ENCODE measurements at places on chromosomes 6 and 20.

GRCh38 chr20:47785854-47786764 lies 828 bp upstream of the SULF2 start:
- H3K4me1 ChIP-seq: peaks cover 16% of the 10 kb centered on the region
- peak overlapping the region; percentile 16 for H3K4me3 ChIP-seq
- no peaks in the 10 kb centered on the region for H3K36me3 ChIP-seq
- no peak overlapping the region for H3K27ac ChIP-seq
- DNase-seq: no peak

- no peaks in the 10 kb centered on the region for H3K27me3 ChIP-seq
- DNase-seq: no peak
- no peak overlapping the region for H3K4me3 ChIP-seq
- no peak overlapping the region for H3K27ac ChIP-seq
- H3K36me3 ChIP-seq: peaks cover 50% of the 10 kb centered on the region
Measured at GRCh38 chr6:37369321-37370201, 15.8 kb downstream of the RNF8 start.

DNA sequence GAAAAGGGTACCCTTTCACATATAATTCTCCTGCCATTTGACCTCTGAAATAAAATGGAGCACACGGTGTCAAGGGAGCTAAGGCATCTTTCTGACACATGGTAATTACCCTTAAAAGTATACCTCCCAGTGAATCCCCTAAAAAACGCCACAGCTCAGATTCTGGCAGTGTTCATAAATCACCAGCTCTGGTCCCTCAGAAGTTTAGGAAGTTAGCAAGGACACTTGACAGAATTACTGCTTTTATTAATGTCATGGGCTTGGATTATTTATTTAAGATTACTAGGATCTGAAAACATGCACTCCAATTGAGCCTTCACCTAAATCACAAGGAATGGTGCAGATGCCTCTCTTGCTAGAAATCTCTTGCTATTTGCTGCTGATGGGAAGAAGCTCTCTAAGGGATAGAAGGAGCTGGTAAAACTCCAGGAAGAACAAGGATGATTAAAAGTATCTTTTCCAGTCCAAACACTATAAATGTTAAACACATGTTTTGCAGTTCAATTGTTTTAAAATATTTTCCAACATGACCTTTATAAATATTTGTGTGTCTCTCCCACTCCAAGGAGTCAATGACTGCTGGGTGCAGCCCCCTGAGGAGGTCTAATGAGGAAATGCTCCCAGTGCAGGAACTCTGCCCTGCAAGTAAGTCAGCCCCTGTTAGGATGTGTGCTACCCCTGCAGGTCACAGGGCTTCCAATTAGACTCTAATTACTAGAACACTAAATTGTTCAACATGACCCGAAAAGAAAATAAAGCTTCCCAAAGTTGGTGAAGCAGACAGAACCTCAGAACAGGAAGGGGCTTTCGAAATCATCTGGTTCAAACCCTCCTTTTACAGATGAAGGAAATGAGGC lies 230.3 kb downstream of the TFAP2A start:
- H3K4me3 ChIP-seq: no peak overlapping the region
- no peaks in the 10 kb centered on the region for H3K36me3 ChIP-seq
- no peaks in the 10 kb centered on the region for H3K27me3 ChIP-seq
- DNase-seq: no peak

- no peaks in the 10 kb centered on the region for H3K4me1 ChIP-seq
- DNase-seq: no peak
- no peak overlapping the region for H3K27ac ChIP-seq
- H3K4me3 ChIP-seq: no peak overlapping the region
- no peaks in the 10 kb centered on the region for H3K27me3 ChIP-seq
Measured at GRCh38 chr6:66964216-66964615, 1257.2 kb upstream of the EYS start.

DNA sequence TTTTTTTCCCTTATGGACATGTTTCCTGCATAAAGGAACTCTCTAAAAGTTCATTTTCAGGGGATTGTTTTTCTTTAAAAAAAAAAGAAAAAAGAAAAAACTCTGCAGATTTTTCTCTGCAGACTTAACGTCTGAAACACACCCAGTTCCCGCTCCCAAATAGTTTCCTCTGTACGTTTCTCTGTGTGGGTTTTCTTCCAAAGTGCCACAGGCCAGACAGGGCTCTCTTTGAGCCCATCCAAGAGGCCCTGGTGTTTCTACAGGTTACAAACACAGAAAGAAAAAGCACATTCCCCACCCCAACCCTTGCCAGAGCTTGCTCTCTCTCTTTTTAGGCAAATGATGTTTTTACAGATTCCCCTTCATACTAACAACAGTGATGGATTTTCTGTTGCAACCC lies 258.6 kb downstream of the FNDC1 start:
- no peaks in the 10 kb centered on the region for H3K36me3 ChIP-seq
- no peaks in the 10 kb centered on the region for H3K4me1 ChIP-seq
- no peak for DNase-seq

- no peaks in the 10 kb centered on the region for H3K4me1 ChIP-seq
- no peak overlapping the region for H3K27ac ChIP-seq
- H3K27me3 ChIP-seq: no peaks in the 10 kb centered on the region
- no peak for DNase-seq
Measured at GRCh38 chr6:117501722-117502121, 19.2 kb downstream of the DCBLD1 start.

DNA sequence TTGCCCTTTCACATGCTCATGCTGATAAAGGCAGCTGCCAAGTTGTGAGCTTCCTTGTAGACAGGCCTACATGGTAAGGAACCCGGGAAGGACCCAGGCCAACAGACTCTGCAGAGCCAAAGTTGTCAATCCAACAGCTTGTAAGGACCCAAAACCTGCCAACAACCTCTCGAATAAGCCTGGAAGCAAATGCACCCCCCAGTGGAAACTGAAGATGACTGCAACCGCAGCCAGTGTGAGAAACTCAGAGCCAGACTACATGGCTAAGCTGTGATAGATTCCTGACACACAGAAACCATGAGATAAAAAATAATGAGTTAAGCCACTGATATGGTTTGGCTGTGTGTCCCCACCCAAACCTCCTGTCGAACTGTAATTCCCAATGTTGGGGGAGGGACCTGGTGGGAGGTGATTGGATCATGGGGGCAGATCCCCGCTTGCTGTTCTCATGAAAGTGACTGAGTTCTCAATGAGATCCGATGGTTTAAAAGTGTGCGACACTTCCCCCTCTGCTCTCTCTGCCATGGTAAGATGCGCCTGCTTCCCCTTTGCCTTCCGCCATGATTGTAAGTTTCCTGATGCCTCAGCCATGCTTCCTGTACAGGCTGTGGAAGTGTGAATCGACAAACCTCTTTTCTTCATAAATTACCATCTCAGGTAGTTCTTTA lies 18.8 kb upstream of the CLPSL2 start:
- H3K4me3 ChIP-seq: no peak overlapping the region
- H3K27ac ChIP-seq: no peak overlapping the region
- peaks cover 3% of the 10 kb centered on the region for H3K4me1 ChIP-seq
- no peak for DNase-seq
- H3K36me3 ChIP-seq: no peaks in the 10 kb centered on the region

DNA sequence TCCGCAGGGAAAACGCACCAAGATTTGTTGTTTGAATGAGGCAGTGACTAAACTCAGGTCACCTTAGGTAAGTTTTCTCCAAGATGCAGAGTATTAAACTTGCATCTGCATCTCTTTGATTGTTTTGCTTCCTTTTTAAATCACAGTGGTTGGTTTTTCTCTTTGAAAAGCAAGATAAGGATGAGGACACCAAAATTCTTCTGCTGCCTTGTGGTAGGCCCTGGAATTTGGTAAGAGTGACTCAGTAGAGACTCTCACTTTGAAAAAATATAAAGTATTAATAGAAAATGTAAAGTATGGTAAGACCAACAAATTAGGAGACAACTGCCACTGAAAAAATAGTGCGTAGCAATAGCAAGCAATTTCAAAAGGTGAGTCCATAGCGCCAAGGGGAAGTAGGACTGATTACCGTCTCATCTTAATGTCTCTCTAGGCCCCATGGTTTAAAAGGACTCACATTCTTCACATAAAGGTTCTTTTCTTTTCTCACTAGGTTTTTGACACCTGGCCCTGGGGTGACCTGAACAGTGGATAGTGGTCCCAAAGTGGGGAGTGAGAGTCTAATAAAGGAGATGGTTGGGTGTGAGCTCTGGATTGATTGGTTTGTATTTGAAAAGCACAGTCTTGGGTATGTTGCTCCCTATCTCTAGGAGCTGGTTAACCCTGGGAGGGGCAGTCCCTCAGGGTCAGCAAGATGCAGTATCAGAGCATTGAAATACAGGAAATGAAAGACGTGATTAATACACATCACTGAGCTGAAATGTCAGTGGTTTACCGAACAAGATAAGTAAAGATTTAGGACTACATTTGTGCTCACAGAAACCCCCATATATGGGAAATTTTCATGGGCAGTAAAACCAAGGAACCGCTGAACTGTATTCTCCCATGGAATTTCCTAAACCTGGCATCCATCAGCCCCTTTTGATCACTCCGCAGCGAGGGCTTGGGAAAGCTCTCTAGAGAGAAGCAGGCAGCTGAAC lies 221.2 kb downstream of the SLC24A3 start:
- no peaks in the 10 kb centered on the region for H3K4me1 ChIP-seq
- H3K27me3 ChIP-seq: no peaks in the 10 kb centered on the region
- H3K4me3 ChIP-seq: no peak overlapping the region
- no peaks in the 10 kb centered on the region for H3K36me3 ChIP-seq

DNA sequence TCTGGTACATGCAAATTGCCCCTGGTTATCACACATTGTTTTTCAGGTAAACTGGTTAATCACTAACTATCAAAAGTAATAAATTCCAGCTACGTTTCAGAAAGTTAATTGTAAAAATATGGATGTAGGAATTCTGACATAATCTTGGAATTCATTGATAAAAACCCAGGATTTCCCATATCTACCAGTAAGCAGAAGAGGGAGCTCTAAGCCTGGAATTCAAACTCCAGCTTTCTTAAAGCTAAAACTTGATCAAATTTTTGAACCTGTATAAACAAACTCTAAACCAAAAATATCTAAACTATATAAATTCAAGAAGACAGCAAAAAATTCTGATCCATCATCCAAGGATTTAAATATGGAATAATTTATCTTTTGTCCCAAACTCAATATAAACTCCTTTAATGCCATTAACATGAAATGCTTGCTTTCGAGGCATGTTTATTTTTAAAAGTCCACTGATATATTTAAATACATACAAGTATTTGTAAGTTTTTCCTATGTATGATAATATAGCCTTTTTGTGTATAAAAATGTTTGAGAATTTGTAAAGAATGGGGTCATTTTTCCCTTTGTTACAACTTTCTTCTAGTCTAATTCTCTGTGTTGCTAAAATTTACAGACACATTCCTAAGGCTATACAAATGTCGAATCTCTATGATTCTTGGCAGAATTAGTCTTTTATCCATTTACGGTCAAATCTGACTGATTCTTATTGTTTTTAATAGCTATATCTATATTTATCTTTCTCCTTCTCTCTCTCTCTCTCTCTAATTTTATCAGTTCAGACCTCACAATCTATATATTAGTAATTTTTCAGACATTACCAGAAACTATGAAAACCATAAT lies 91.4 kb upstream of the RNF217 start:
- H3K27ac ChIP-seq: no peak overlapping the region
- no peak overlapping the region for H3K4me3 ChIP-seq
- no peaks in the 10 kb centered on the region for H3K4me1 ChIP-seq

- peak overlapping the region; percentile 42 for H3K4me3 ChIP-seq
- H3K36me3 ChIP-seq: no peaks in the 10 kb centered on the region
- no peak for DNase-seq
Measured at GRCh38 chr20:29497261-29497671, 1760.2 kb upstream of the DEFB115 start.

DNA sequence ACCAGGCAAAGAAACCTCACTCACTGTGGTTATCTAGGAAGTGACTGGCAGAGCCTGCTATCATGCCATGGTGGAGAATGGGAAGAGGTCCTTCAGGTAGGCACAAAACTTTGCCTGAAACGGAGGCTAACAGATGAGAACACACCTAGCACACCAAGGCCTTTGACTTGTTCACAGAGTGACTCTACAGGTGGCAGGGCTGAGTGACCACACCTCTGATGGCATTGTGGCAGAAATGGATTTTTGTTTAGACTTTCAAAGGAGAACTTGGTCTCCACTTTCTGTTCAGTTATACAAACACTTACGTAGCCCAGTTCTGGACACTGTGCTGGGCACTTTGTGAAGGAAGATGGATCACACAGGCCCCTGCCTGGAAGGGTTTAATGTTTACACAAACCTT lies 116.3 kb upstream of the ENPP5 start:
- no peak overlapping the region for H3K4me3 ChIP-seq
- no peak for DNase-seq
- no peaks in the 10 kb centered on the region for H3K4me1 ChIP-seq
- H3K27ac ChIP-seq: no peak overlapping the region
- H3K27me3 ChIP-seq: peaks cover 11% of the 10 kb centered on the region

GRCh38 chr6:137297887-137298286 lies 78.7 kb upstream of the IFNGR1 start:
- H3K27me3 ChIP-seq: no peaks in the 10 kb centered on the region
- no peak overlapping the region for H3K4me3 ChIP-seq
- H3K27ac ChIP-seq: no peak overlapping the region
- H3K36me3 ChIP-seq: no peaks in the 10 kb centered on the region
- DNase-seq: no peak
- no peaks in the 10 kb centered on the region for H3K4me1 ChIP-seq

- no peaks in the 10 kb centered on the region for H3K4me1 ChIP-seq
- no peak for DNase-seq
- H3K36me3 ChIP-seq: no peaks in the 10 kb centered on the region
- no peak overlapping the region for H3K4me3 ChIP-seq
- no peak overlapping the region for H3K27ac ChIP-seq
Measured at GRCh38 chr6:2522521-2522920, 228.2 kb downstream of the MYLK4 start.

DNA sequence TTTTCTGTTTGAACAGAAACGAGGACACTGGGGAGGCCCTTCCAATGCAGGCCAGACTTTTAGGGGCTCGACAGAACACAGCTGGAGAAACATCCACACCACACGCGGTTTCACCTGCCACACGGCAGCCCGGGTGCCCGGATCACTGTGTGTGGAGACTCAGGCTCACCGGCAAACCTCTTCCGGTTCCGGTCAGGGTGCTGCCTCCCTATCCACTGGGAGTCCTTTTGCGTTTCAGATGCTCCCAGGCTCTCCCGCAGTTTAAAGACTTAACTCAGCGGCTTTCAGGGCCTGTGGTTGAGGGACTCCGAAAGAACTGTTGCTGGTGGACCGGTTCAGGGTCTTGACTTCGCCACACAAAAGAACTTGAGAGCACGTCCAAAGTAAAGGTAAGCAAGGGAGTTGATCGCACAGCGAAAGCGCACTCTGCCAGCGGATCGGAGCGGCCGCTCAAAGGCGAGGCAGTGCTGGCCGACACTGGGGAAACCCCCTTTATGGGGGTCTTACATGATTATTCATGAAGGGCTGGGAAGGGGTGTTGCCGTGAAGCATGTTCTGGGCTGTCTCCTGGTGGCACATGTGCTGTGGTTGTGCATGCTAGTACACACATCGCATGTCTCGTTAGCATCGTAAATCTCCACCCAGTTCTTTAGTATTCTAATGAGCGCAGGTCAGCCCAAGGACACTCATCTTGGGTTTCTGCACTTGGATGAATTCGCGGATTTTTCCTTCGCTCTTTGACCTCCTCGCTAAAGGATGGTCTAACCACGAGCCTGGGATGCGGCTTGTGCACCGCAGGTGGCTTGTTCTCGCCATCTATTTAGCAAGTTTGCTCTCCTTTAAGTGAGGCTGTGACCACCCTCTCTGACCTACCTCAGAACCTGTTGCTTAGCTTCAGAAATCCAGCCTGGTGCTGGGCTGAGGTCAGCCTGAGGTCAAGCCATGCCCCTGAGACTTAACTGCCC lies 180.3 kb downstream of the CDH26 start:
- H3K27me3 ChIP-seq: no peaks in the 10 kb centered on the region
- peaks cover 8% of the 10 kb centered on the region for H3K4me1 ChIP-seq
- peak overlapping the region; percentile 54 for H3K4me3 ChIP-seq
- H3K36me3 ChIP-seq: no peaks in the 10 kb centered on the region
